ENCODE measurements at places on chromosomes 4 and X.

GRCh38 chr4:159284113-159284512 is 181.2 kb downstream of the RAPGEF2 start:
- DNase-seq: no peak

GRCh38 chr4:56552273-56552672 is 46.7 kb downstream of the ARL9 start:
- no peak for DNase-seq

DNA sequence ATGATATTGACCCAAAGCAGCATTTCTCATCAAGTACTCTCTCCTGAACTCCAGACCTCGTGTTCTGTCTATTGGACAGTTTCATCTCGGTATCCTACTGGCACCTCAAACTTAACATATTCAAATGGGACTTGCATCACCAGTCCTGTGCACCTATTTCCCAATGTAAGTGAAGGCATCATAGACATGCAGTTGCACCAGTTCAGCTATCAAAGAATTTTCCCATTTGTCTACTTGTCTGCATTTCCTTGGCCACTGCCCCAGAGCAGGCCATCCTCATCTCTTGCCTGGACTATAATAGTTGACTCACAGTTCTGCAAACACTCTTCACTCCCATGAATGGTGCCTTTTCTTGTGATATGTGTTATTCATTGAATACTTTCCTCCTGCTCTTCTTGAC is 11.3 kb upstream of the LIMCH1 start:
- no peak for DNase-seq

GRCh38 chrX:22534643-22535042 is 261.9 kb downstream of the CBLL2 start:
- DNase-seq: no peak

- DNase-seq: no peak
These were observed 113.3 kb downstream of the ELOVL6 start for GRCh38 chr4:110085131-110085530.

DNA sequence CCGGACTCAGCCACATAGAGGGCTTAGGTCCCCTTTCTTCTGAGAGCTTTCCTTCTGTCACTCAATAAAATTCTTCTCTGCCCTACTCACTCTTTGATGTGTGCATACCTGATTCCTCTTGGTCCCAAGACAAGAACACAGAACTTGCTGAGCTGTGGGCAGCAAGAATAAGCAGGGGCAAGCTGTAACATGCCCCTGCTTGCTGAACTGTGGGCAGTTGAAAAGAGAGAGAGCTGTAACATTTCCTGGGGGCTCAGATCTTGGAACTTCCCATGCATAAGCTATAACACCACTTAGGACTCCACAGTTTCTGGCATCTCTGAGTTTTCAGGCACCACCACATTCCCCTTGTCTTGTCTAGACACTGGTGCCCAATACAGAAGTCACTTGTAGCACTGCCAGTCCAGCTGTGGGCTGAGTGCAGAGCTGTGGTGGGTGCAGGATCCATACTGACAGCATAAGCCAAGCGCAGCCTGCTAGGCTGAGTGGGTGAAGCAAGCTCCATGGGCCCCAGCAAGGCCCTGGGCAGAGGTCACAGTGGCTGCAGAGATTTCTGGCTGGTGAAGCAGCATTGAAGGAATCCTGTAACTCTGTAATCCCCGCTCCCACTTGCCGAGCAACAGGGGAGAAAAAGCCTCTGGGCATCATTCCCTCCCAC is 241.2 kb downstream of the PCDH10 start:
- no peak for DNase-seq

GRCh38 chrX:133215747-133216146 is 2.4 kb downstream of the TFDP3 start:
- no peak for DNase-seq

- DNase-seq: no peak
These were observed 87.6 kb upstream of the JADE1 start for GRCh38 chr4:128721896-128722295.

DNA sequence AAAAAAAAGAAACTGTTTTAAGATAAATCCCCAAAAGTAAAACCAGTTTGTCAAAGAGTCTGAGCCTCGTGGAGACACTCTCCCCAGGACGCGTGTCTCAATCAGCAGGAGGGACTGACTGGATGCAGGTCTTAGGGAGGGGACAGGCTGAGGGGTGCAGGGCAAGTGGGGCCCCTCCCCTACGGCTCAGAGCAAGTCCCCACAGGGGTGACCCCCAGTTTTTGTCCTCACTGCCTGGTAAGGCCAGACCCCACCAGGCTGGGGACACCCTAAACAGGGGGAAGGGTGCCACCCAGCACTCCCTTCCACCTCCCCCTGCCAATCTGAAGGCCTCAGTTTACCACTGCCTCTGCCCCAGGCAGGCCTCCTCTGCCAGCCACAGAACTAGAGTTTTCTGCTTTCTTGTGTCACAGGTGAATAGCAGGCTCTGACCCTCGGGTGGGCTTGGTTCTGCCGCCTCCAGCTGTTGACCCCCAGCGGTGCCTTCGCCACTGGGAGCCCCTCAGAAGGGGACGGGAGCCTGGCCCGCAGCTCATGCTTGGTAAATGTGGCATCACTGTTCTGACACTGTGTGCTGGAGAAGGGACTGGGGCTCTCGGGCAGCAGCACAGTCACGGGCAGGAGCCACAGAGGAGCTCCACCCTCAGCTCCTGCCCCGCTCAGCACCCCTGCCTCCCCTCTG is 69.8 kb upstream of the MXD4 start:
- no peak for DNase-seq

- no peak for DNase-seq
These were observed 22.9 kb downstream of the KCTD8 start for GRCh38 chr4:44425614-44426208.

GRCh38 chr4:14234307-14234706 is 606.8 kb upstream of the BOD1L1 start:
- DNase-seq: no peak

Measured in activated CD8-positive, alpha-beta memory T cell treated with anti-CD3 and anti-CD28 coated beads for 4 hours (primary cell).